Smooth muscle cell of the brain vasculature (primary cell): ENCODE measurements at places on chromosomes 12 and 14.
A peak's percentile ranks its signal among the peaks of the same experiment; 100 is the strongest.

DNA sequence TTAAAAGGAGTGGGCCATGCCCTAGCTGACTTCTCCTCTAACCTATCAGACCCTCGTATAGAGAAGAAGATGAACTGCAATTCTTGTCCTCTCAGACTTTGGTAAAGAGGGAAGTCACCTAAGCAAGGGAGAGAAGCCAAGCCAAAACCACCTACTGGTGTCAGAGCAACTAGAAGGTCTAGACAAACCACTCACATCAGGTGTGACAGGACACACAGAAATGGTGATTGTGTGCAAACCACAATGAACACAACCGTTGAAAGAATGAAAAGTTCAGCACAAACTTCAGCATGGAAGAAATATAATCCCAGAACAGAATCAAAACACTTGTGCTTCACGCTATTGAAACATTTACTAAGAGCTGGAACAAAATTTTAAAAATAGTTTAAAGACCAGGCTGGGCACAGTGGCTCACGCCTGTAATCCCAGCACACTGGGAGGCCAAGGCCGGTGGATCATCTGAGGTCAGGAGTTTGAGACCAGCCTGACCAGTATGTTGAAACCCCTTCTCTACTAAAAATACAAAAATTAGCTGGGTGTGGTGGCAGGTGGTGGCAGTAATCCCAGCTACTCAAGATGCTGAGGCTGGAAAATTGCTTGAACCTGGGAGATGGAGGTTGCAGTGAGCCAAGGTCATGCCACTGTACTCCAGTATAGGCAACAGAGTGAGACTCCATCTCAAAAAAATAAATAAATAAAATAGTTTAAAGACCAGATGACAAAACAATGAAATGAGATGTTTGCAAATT lies 56.2 kb upstream of the NTF3 start:
- DNase-seq = no peak

- DNase-seq = no peak
Observed at GRCh38 chr14:75338398-75338797, 59.8 kb downstream of the FOS start.

- DNase-seq = no peak
Observed at GRCh38 chr14:54329082-54329695, 67.6 kb upstream of the CDKN3 start.

DNA sequence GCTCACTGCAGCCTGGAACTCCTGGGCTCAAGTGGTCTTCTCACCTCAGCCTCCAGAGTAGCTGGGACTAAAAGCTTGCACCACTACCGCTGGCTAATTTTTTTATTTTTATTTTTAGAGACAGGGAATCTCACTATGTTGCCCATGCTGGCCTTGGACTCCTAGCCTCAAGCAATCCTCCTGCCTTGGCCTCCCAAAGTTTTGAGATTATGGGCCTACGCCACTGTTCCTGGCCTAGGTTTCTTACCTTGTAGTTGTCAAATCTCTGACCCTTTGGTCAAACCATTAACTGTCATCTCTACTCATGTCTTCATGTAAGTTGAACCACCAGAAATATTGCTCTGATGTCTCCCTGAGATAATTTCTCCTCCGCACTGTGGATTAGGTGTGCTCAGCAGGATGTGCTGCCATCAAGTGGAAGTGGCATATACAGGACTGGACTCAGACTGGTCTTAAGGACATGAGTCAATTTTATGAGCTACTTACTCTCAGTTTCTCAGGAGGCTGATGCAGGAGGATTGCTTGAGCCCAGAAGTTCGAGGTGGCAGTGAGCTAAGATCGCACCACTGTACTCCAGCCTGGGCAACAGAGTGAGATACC lies 28.5 kb downstream of the ACTR6 start:
- no peak for DNase-seq

GRCh38 chr14:40652089-40652691 lies 954.5 kb upstream of the LRFN5 start:
- DNase-seq = no peak

GRCh38 chr12:92068459-92068858 lies 77.2 kb downstream of the BTG1 start:
- no peak for DNase-seq

- no peak for DNase-seq
Observed at GRCh38 chr12:40058721-40059190, 47.1 kb downstream of the SLC2A13 start.

DNA sequence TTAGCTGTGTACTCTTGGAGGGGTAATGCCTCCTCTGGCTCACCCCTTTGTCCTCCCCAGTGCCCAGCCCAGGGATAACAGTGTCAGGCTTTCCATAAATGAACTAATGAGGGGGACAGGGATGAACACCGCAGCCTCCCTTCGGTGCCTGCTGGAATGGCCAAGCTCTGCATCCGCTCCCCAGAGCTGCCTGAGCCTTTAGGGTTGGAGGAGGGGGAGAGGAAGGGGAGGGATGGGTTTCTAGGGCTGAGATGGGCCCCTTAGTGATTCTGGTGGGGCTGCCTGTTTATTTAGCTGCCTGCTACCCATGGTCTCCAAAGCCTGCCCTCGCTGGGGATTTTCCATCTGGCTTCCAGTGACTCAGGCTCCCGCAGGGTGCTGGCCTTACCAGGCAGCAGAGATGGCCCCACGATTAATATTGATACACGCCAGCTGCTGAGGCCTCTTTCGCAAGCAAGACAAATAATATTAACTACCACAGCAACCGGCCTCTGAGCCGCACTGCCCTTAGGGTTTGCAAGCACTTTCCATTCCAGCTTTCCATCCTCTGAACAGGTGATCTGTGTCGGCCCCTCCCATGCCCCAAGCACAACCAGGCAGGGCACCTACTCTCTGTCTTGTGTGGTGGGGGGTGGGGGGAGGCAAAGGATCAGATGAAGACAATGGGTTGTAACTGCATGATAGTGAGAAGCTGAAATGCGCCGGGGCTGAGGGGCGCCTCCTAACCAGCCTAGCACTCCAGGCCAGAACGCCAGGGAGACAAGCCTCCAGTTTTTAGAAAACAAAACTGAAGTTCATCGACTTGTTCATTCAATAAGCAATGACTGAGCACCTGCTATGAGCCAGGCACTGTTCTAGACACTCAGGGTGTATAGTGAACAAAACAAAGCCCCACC lies 56.7 kb downstream of the C14orf132 start:
- peak; percentile 91 for DNase-seq

GRCh38 chr12:122021822-122022392 lies at the start of gene BCL7A:
TSS of gene BCL7A (plus strand) at chr12:122021884. CDS start at chr12:122022092, 208 bp downstream.
- DNase-seq = no peak

GRCh38 chr14:26808407-26808806 lies 210.6 kb upstream of the NOVA1 start:
- no peak for DNase-seq

DNA sequence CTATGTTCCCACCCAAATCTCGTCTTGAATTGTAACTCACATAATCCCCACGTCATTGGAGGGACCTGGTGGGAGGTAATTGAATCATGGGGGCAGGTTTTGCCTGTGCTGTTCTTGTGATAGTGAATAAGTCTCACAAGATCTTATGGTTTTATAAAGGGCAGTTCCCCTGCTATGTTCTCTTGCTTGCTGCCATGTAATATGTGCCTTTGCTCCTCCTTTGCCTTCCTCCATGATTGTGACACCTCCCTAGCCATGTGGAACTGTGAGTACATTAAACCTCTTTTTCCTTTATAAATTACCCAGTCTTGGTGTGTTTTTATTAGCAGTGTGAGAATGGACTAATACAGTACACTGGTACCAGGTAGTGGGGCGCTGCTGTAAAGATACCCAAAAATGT lies 177.6 kb upstream of the SYT10 start:
- no peak for DNase-seq

DNA sequence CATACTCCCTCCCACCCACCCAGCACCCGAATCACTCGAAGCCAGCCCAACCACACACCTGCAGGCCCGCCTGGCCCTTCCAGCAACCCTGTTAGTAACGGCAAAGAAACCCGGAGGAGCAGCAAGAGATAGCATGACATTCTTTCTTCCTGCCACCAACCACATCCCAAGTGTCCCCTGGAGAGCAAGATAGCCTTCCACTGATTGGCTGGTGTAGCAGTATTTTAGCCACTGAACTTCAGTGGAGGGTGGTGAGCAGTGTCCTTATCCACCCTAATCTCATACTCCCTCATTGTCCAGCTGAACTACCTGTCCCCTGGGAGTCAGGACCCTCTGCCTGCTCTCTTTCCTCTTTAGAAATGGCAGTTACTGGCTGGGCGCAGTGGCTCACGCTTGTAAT lies 769 bp upstream of the SLC39A5 start:
- DNase-seq = no peak

DNA sequence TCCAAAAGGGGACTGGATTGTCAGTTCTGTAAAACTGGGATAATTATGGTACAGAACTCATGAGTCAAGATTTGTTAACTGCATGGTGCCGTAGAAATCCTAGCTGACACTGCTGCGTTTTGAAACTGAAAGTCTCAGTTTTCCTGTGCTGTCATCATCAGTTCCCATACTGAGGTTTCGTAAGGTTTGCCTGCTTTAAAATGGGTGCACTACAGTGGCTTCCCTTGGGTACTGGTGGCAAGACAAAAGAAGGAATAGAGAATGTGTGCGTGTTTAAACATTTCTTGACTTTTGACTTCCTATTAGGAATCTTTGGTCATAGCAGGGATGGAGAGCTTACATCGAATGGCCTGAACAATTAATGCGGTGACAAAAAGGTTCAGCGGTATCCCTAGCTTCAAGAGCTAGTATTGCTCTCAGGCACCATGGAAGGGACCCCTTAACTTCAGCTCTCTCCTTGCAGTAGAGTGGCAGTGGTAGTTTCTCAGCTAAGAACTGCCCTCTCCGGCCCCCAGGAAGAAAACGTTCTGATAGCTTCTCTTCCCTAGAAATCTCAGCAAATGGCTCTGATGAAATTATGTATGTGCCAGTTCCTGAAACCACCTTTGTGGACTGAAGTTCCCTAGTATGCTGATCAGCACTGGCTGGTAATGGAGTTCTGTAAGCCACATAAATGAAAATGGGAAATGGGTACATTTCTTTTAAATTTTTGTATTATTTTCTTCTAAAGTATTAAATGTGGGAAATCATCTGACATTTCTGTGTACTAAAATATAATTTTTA lies 28.9 kb downstream of the ANO6 start:
- DNase-seq = no peak

GRCh38 chr12:33587784-33588712 lies 148.4 kb upstream of the SYT10 start:
- DNase-seq = no peak

DNA sequence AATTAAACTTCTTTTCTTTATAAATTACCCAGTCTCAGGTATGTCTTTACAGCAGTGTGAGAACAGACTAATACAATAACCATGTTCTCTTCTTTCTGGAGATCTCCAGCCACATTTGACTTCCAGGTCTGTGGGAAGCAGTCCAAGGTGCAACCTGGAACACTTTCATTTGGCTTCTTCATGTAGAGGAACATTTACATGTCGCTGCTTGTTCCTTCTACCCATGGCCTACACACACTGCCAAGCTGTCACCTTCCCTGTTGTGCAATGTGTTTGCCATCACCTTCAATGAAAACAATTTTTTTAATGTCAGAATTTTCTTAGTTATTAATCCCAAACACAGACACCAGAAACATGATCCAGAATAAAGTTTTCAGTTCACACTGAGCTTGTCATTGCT lies 104.7 kb downstream of the PRKCH start:
- no peak for DNase-seq

- DNase-seq = no peak
Observed at GRCh38 chr14:49920935-49921334, 28.1 kb downstream of the ARF6 start.

- DNase-seq = no peak
Observed at GRCh38 chr14:90870950-90871604, 54.8 kb upstream of the TTC7B start.

- DNase-seq = no peak
Observed at GRCh38 chr12:13452955-13453570, 256.5 kb downstream of the EMP1 start.
